ENCODE measurements at places on chromosomes 5 and 9. TPM values are rescaled to one million over a fixed set of nuclear protein-coding genes. Genes with fewer than 3 reads are reported as not detected.

The ZNF300 gene
- 3.0 TPM for total RNA-seq

The NOL8 gene
- total RNA-seq: 26.4 TPM

The SRP19 gene
- total RNA-seq: 33.2 TPM

The ATG12 gene
- total RNA-seq: 38.9 TPM

The CCDC127 gene
- 5.3 TPM for total RNA-seq

Measured in colonic mucosa (tissue), 4 donors.